ENCODE measurements at places on chromosomes 5 and 9. TPM values are rescaled to one million over a fixed set of nuclear protein-coding genes. Genes with fewer than 3 reads are reported as not detected.

GRCh38 chr5:149672701-149673476 lies 57.2 kb upstream of the PPARGC1B start:
- no peak overlapping the region for H3K4me3 ChIP-seq
- H3K36me3 ChIP-seq, result no peaks in the 10 kb centered on the region
- no peaks in the 10 kb centered on the region for H3K4me1 ChIP-seq
- H3K27ac ChIP-seq, result no peak overlapping the region

DNA sequence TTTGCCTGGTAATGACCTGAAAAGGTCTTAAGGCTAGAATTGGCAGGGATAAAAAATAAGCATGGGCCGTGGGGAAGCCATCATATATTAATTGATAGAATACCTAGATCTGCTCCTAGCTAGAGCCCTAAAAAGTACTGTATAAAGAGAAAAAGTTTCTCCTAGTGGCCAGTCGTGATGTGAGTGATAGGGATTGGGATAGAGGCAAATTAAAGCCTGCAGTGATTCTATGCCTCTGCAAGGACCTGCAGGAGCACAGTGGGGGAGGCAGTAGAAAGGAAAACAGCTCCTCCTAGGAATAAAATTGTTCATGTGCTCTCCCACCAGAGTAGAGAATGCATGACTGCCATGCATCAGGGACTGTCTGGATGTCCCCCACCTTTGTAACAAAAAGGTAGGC lies 56.2 kb upstream of the FTMT start:
- no peak overlapping the region for H3K4me3 ChIP-seq
- no peaks in the 10 kb centered on the region for H3K27me3 ChIP-seq
- H3K27ac ChIP-seq, result no peak overlapping the region
- no peaks in the 10 kb centered on the region for H3K4me1 ChIP-seq

- no peak overlapping the region for H3K4me3 ChIP-seq
- no peak for DNase-seq
- H3K27ac ChIP-seq, result peak overlapping the region; percentile 79
- H3K4me1 ChIP-seq, result peaks cover 24% of the 10 kb centered on the region
- no peaks in the 10 kb centered on the region for H3K27me3 ChIP-seq
- H3K36me3 ChIP-seq, result no peaks in the 10 kb centered on the region
Observed at GRCh38 chr5:138955013-138955660, 80.0 kb upstream of the LRRTM2 start.

DNA sequence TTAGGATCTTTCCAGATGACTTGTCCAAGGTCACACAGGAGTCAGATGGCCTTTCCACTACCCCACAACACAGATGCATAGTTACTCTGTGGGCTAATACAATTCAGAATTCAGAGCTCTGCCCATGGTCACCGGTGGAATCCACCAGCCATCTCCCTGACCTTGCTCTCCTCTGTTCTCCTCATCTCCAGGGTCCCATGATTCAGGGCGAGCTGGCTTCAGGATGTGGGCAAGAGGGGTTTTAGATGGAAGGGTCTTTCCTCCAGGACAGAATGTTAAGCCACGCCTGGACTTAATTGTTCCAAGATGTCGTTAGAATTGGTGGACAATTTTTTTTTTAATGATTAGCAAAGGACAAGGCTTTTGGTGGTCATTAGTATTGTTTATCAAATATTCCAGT lies 81.7 kb upstream of the LARP1 start:
- H3K4me1 ChIP-seq, result no peaks in the 10 kb centered on the region
- H3K36me3 ChIP-seq, result no peaks in the 10 kb centered on the region
- no peaks in the 10 kb centered on the region for H3K27me3 ChIP-seq
- no peak overlapping the region for H3K4me3 ChIP-seq
- DNase-seq, result no peak
- no peak overlapping the region for H3K27ac ChIP-seq

DNA sequence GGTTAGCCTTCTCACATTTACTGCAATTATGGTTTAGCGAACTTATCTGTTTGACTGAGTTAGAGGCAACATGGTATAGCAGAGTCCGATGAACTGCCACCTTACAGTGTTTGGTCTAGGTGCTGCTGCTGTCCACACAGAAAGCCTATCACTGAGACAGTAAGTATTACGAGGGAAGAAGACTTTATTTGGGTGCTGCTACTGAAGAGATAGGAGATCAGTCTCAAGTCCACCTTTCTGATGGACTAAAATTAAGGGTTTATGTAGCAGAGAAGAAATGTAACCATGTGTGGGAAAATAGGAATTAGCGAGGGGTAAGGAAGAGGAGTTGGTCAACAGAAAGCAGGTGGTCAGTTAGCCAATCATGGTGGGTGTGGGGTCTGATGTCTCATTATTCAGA lies 109.7 kb downstream of the ZSWIM6 start:
- no peaks in the 10 kb centered on the region for H3K4me1 ChIP-seq
- no peak overlapping the region for H3K4me3 ChIP-seq
- DNase-seq, result no peak

GRCh38 chr5:86760661-86761060 lies 142.9 kb downstream of the COX7C start:
- no peak overlapping the region for H3K4me3 ChIP-seq

DNA sequence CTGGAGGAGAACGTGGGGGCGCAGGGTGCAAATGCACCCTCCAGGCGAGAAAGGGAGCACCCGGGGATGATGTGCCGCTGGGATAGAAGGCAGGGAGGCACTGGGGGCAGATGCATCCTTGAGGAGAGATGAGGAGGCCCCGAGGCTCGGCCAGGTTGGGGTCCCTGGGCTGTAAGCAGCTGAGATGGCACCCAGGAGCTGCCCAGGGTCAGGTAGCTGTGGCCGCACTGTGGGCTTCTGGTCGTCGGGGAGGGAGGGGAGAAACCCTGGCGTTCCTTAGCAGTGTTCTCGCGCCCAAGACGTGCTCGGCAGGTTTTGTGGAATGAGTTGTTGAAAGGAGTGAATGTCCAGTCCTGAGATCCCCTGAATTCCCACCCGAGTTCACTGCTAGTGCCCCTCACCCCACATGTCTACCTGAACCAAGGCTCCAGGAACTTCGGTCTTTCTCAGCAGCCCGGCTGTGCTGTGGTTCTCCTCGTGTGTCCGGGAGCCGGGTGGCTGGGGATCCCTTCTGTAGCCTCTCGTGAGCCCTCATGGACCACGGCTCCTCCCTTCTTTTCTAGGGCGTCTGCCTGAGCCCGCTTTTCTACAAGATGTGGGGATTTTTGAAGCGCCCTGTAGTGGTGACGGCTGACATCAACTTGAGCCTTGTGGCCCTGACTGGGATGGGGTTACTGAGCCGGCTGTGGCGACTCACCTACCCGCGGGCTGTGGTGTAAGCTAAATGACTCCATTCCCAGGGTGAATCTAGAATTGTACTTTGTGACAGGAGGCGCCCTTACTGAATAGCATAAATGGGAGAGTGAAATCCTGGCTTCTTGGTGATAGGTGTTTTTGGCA lies 1.1 kb downstream of the POMT1 start:
- H3K4me3 ChIP-seq, result peak overlapping the region; percentile 84
- H3K4me1 ChIP-seq, result no peaks in the 10 kb centered on the region
- DNase-seq, result no peak

- no peaks in the 10 kb centered on the region for H3K36me3 ChIP-seq
- H3K4me1 ChIP-seq, result no peaks in the 10 kb centered on the region
- no peak overlapping the region for H3K27ac ChIP-seq
- H3K4me3 ChIP-seq, result no peak overlapping the region
Observed at GRCh38 chr5:137148655-137149054, 350.5 kb downstream of the SPOCK1 start.

GRCh38 chr5:158875272-158875679 lies 224.4 kb downstream of the EBF1 start:
- H3K27ac ChIP-seq, result peak overlapping the region; percentile 65
- H3K27me3 ChIP-seq, result no peaks in the 10 kb centered on the region
- no peak for DNase-seq
- H3K36me3 ChIP-seq, result no peaks in the 10 kb centered on the region
- peak overlapping the region; percentile 14 for H3K4me3 ChIP-seq
- no peaks in the 10 kb centered on the region for H3K4me1 ChIP-seq

HSPB3 gene
- total RNA-seq, result not detected

EEIG1 gene
- total RNA-seq, result 140 TPM

SV2C gene
- not detected for total RNA-seq

Measured in uterus (tissue), 4 donors.